ENCODE measurements at places on chromosomes 5 and 9.
A peak's percentile ranks its signal among the peaks of the same experiment; 100 is the strongest.

DNA sequence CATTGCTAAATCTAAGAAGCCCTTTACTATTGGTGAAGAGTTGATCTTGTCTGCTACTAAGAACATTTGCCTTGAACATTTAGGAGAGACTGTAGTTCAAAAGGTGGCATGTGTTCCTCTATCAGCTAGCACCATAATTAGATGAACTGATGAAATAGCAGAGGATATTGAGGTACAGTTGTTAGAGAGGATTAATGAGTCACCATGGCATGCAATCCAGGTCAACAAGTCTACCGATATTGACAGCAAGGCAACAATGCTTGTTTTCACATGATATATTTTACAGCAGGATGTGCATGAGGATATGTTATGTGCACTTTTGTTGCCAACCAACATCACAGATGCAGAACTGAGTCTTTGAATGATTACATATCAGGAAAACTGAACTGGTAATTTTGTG, 134.3 kb upstream of the CDH9 start:
- no peak for DNase-seq

- DNase-seq: no peak
These were observed 203.4 kb upstream of the PRR16 start for GRCh38 chr5:120260651-120261050.

GRCh38 chr5:168365581-168366081, 74.2 kb downstream of the WWC1 start:
- DNase-seq: no peak

DNA sequence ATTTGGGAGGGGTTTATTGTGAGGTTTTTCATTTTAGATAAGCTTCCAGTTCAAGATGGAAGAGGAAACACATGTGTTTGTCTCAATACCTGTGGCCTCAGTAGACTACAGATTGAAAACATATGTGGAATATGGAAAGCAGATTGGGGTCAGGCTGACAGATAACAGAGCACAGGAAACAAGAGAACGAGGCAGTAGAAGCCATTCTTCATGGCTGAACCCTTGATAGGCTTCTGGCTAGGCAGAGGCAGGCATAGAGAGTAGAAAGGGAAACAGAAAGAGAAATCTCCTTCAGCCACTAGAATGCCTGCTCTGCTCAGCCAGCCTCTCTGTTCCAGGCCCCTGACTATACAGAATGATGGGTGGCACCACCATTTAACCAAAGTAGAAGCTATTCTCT, 152.5 kb downstream of the MUSK start:
- DNase-seq: no peak

DNA sequence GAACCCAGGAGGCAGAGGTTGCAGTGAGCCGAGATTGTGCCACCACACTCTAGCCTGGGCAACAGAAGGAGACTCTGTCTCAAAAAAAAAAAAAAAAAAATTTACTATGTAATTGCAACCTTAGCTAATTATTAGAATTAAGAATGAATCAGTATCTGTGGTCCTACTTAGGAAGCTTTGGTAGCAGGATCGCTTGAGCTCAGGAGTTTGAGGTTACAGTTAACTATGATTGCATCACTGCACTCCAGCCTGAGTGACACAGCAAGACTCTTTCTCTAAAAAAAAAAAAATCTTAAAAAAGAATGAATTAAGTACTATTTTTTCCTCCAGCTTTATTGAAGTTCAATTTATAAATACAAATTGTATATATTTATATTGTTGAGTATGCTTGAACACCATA, 16.7 kb downstream of the NDUFAF2 start:
- no peak for DNase-seq

- DNase-seq: no peak
These were observed 211.1 kb downstream of the TTLL11 start for GRCh38 chr9:121881920-121882500.

DNA sequence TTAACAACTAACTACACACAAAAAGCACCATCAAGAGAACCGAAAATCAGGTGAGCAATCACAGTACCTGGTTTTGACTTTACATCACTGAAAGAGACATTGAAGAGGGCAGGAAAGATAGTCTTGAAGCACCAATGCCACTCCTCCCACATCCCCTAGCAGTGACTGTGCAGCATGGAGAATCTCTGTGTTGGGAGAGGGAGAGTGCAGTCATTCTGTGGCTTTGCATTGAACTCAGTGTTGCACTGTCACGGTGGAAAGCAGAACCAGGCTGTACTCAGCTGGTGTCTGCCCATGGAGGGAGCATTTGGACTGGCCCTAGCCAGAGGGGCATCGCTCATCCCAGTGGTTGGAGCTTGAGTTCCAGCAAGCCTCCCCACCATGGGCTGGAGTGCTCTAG, 40.4 kb downstream of the C5 start:
- DNase-seq: no peak

DNA sequence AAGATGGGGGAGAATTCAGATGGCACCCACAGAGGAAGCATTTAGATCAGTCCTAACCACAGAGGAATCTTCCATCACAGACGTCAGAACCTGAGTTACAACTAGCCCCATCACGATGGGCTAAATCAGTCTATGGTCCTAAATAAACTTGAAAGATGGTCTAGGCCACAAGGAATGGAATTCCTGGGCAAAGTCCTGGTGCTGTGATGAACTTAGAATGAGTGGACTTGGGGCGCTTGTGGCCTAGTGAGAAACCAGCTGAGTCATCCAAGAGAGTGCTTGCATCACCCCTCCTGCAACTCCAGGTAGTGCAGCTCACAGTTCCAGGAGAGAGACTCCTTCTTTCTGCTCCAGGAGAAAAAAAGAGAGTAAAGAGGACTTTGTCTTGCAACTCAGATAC, 722.9 kb upstream of the RGMB start:
- DNase-seq: no peak

- no peak for DNase-seq
These were observed 17.9 kb upstream of the ASS1 start for GRCh38 chr9:130426883-130427282.

DNA sequence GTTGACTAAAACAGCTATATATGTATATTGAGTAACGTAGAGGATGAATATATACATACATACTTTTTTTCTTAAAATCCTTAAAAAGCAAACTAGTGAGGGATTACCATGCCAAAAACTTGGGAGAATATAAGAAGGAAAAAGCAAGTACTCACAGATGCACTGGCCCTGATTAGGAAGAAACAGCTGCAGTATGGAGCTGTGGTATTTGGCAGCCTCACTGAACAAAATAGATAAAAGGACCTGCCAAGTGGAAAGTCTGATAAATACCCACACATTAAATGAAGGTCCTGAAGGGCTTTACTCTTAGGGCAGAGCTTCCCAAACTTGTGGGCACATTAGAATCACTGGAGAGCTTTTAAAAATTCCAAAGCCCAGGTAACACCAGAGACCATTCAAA, 80.6 kb downstream of the FEM1C start:
- DNase-seq: no peak

DNA sequence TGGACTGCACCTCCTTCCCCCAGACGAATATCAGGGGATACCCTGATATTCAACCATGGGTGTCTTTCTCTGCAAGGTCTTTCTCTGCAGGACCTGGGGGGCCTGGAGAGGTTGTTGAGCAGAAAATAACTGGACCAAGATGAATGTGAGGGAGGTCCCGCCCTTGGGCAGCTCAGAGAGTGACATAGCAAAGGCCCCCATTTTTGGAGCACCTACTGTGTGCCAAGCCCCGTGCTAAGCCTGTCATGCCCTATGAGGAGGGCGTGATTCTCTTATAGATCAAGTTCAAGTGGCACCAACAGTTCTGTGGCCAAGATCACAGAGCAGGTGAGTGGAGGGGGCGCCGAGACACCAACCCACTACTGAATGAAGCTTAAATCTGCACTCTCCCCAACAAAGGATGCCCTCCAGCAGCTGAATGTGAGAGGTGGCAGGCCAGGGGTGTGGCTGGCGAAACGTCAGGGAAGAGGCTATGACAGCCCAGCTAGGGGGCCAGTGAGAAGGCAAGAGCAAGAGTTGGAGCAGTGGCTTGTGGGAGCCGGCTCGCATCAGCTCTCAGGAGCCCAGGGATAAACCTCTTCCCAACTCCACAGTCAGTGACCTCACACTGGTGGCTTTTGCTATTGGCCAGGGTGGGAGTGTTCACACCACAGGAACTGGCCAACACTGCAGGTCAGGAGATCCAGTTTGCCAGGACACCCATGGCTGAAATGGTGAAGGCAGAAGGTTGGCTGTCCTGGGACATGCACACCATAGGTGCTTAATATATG, 5.3 kb downstream of the SARDH start:
- DNase-seq: no peak

DNA sequence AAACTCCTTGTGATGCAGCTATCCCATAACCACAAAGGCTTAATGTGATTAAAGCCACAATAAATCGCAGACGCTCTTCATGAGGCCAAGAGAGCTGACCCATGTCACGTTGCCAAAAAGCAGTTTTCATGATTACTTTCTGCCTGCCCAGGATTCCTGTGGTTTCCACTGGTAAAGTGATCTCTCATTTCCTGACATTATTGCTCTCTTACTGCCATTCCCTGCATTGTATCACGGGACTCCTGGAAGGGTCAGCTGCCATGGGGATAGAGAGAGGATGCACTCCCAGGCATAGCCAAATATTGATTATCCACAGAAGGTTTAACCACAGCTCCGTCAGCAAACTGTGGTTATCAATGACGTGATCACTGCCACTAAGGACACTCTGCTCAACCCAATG, 103.8 kb upstream of the SLC1A3 start:
- DNase-seq: no peak

DNA sequence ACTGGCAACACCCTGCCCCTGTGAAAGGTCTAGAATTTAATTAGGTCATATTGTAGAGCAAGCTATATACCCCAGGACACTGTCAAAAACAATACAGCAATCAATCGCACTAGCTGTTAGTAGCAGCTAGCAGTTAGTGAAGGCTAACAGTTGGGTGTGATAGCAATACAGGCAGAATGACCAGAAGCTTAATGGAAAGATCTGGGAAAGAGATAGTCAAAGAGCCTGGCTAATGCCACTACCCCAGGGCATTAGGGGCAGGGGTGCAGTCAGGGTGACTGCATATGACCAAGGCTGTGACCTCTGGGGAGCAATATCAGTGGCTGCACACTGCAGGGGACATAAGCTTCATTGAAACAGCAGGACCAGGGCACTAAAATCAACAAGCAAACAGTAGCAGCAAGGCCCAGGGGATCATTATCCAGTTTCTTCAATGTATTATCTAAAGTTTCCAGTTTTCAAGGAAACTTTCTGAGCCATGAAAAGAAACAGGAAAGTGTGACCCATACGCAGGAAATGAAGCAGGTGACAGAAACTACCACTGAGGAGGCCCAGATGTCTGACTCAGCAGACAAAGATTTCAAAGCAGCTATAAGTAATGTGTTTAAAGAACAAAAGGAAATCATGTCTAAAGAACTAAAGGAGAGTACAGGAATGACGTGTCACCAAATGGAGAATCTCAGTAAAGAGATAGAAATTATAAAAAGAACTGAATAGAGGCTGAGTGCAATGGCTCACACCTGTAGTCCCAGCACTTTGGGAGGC, 82.4 kb downstream of the ZNF354C start:
- DNase-seq: peak; percentile 67

- no peak for DNase-seq
These were observed 54.4 kb upstream of the PPARGC1B start for GRCh38 chr5:149675610-149676201.

DNA sequence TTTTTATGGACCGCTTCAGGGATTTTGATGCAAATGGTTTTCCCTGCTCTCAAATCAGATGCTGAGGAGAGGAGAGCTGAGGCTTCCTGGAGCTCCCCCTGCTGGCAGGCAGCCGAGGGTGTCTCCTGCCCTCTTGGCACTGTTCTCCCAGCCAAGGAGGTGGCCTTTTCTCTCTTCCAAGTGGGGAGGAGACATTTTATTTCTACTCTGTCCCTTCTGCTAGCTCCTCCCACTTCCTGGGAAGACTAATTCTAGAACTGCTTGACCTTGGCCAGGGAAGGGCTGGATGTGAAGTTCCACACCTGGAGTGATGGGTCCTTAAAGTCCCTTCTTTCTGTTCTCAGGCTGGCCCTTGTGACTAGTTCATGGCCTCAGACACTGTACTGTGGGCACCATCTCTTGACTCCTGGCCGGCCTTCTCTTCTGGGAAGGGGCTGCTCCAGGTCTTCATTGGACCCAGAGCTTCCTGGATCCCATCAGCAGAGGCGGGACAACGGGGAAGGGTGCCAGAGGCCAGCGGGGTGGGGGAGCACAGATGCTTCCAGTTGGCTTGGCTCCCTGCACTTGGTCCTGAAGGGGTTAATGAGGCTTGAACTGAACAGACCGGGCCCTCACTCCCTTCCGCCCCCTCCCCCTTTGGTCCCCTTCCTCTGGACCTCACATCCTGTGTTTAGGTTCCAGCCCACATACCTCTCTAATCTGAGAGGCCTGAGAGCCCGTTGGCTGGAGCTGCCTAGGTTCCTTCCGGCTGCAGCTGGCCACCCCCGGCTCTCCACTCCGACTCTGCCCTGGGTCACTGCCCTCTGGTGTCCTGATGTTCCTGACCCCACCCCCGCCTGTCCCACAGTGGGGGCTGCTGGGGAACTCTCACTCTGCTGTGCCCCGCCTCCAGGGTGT, 32.1 kb downstream of the PTPA start:
- DNase-seq: peak; percentile 86

DNA sequence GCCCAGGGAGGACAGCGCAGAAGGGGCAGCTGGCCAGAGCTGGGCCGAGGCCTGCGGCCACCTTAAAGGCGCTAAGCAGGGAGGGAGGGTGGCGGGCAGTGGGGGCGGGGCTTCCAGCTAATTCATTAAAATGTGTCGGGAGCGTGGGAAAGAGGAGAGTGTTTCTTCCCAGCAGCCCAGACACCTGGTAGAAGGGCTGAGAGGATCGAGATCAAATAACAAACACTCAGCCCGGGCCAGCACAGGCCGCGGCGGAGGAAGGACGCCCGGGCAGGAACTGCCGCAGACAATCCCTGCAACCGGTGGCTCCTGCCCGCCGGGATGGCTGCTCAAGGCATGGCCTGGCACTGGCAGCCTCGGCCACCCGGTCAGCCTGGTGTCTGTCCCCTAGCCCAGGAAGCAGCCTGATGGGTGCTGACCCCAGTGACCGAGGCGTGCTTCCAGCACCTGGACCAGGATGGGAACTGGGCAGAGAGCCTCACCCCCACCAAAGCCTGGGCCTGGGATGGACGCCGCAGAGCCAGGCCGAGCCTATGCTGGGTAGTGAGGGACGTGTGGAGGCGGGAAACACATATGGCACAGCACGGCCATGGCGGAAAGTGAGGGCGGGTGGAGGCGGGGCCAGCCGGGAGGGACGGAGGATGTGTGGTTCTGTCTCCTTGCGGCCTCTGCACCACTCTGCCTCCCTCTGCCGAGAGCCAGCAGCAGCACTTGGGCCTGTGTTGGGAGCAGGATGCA, 3.2 kb upstream of the NRARP start:
- DNase-seq: peak; percentile 87

DNA sequence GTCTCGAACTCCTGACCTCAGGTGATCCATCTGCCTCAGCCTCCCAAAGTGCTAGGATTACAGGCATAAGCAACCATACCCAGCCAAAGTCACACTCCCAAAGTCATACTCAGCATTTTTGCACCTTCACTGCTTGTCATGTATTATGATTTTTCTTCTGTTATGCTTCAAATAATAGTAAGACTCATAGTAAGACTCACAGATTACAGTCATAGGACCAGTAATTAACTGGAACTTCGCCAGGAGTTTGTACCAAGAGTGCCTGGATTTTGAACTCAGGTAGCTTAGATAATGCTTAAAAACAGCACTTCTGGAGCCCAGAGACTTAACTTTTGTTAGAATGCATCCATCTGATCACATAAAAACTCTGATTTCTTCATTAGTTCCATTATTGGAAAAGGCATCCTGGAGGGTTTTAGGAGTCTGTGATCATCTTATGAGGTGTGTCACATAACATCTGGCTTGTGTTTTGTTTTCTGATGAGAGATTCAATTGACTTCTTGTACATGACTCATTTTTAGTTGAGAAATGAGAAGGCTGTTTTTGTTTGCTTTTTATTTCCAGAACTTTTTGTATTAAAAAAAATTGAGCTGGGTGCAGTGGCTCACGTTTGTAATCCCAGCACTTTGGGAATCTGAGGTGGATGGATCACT, 131.5 kb downstream of the ADAMTS19 start:
- DNase-seq: no peak

All from activated CD8-positive, alpha-beta T cell treated with anti-CD3 and anti-CD28 coated beads for 36 hours (primary cell).